ENCODE measurements at places on chromosomes 5 and 9.

GRCh38 chr5:10759111-10759510, 1.9 kb downstream of the DAP start:
- DNase-seq, result no peak

DNA sequence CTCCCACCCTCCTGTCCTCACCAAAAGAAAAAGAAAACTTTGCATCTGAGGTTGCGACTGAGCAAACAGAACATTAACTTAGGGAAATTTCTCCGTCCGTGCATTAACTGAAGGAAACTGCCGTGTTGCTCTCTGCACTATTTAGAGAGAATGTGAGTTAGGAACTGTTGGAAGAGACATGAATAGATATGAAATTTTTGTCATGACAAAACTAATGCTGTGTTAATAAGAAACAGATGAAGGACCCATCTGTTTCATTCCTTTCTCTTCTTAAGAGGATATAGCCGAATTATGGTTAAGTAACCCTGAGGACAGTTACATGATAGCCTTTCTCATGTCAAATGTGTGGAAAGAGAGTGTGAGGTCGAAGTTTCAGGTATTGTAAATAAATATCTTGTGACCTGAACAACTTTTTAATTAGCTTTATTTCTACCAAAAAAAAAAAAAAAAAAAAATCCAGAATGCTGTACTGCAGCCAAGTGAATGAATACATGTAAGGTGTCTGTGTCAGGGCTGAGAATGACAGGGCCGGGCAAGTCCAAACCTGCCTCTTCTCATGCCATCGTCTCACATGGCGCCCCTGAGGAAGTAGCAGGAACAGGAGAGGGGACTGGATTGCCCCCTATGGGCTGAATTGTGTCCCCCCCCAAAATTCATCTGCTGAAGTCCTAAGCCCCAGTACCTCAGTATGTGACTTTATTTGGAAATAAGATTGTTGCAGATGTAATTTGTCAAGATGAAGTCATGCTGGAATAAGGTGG, 35.6 kb upstream of the ANKRD33B start:
- peak; percentile 89 for DNase-seq

DNA sequence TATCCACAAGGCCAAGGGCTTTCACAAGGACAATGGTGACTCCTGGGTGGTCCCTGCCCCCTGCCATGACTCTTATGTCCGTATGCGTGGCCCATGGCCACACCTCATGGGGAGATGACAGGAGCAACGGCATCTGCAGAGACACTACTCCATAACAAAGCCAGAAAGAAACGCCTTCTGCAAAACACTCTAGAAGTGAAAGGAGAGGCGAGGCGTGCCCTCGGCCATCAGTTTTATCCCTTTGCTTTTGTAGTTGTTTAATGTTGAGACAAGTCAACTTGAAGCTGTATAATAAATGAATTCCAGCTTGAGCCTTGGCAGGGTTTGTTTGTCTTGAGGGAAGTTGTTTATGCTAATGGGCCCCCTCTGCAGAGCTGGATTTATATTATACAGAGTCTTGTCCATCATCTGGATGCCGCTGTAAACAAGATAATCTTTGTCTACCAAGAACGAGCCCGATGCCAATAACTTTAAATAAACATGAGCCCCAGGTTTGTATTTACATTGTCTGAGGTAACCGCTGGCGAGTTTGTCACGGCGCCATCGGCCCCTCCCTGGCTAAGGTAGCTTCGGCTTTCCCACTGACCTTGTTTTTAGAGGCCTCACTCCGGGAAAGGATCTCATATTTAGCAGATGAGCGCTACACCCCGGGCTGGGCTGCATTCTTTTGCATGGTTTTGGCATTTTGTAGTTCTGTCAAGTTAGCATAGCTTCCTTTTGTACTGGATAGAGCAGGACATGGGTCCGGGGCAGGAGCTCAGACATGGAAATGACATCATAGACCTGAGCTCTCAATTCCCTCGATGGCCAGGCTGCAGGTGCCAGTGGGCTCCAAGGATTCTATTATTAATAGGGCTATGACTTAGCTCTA, 165.3 kb downstream of the ERCC6L2 start:
- DNase-seq, result no peak

DNA sequence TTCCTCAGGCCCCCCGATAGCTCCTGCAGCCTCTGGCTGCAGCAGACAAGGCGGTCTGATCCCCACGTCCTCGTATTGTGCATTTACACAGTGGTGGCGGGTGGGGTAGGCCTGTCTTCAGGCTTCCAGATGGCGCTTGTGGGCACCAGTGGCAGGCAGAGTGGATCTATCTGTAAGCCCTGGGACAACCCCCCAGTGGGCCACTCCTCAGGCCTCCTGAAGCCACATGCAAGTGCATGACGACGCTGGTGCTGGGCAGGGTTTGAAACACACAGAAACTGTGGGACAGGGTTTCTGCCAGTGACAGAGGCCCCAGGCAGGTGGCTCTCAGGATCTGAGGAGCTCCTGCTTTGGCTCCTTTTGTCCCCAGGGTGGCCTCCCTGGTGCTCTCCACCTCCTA, 42.0 kb downstream of the SLF1 start:
- peak; percentile 56 for DNase-seq

- peak; percentile 94 for DNase-seq
Observed at GRCh38 chr5:67010684-67011409, 185.8 kb downstream of the CD180 start.

GRCh38 chr5:92106808-92107207, 723.7 kb upstream of the ARRDC3 start:
- DNase-seq, result no peak

DNA sequence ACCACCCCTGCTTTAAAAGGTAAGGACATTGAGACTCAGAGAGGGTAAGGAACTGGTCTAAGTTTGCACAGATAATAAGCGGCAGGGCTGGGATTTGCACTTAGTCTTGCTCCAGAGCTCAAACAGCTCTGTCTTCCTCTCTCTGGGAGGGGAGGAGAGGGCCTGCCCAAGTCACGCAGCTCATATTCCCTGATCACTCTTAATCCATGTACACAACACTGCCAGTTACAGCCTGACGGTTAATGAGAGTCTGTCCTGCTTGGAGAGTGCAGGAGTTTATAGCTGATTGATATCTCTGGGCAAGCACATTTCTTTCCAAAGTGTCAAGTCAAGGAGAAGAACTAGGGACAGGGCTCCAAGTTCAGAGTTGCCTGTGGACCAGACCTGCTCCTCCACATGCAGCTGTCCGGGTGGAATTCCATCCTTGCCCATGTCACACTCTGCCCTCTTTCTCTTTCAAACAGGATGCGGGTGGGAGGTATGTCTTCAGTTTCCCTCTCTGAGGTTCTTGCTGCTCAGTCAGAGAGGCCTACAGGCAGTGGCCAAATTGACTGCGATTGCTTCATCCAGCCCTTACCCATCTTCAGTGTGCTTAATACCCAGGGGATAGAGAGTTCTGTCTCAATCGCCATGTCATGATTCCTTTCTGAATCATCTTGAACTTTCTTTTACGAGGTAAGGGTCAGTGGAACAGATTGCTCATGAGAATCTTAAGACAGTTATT, 54.5 kb downstream of the GALNT12 start:
- DNase-seq, result no peak

DNA sequence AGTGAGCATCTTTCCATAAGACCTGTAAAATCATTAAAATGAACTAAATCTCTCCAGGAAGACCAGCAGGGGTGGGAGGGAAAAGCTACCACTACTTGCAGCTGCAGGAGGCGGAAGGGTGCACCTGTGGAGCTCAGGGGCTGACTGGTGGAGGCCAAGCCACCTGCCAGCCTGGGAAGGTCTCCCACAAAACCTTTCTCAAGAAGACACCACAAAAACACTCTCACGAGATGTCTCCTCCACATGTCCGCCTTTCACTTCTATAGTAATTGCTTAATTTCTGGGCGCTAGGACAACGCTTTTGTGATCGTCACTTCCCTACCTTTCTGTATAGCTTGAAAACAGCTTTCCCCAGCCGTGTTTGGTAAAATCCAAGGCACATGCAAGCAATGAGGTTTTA, 114.4 kb downstream of the ROR2 start:
- DNase-seq, result no peak

DNA sequence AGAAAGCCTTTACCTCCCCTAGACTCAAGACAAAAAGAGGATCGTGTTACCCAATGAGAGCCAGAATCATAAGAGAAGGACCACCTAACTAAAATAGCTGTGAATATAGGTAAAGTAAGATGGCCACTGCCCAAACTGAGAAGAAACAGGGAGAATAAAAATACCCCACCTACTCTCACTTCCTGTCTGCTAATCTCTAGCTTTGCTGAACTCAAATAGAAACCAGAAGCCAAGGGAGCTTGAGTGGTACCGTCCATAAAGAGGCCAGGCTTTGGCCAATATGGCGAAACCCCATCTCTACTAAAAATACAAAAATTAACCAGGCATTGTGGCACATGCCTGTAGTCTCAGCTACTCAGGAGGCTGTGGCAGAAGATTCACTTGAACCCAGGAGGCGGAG, 123.0 kb upstream of the FST start:
- DNase-seq, result no peak

DNA sequence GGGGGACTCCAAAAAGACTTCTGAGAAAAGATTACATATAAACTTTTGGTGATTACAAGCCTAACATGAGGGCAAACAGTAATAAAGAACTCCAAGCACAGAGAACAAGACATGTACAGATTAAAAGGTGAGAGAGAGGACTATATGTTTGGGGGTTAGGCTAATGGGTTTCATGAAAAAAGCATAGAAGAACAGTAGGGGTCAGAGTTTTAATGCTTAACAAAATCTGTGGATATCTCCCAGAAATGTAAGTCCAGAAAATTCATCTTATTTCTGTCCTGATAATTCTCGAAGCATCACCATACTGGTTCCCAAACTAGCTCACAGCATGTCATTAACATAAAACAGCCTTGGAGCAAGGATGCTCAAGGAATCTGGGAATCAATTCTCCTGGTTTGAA, 137.2 kb downstream of the ARRDC3 start:
- no peak for DNase-seq

GRCh38 chr5:177389241-177390169, 5.3 kb downstream of the SLC34A1 start:
- DNase-seq, result peak; percentile 93

- DNase-seq, result no peak
Observed at GRCh38 chr9:70093944-70094343, 50.3 kb downstream of the MAMDC2 start.

DNA sequence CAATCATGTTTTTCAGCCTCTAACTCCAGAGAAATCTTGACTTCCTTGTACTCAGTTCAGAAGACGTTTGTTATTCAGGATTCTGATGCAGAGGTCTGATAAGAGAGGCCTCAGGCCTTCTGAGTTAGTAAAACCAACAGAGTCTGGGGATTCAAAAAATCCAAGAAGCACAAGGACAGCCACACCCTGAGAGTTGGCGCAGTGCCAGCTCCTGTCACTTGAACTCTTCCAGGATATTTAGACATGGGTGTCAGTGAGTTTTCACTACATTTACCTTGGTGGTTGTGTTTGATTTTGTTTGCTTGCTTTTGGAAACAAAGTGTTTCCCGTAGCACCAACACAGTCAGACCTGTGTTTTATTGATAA, 41.6 kb upstream of the PDE8B start:
- DNase-seq, result no peak

DNA sequence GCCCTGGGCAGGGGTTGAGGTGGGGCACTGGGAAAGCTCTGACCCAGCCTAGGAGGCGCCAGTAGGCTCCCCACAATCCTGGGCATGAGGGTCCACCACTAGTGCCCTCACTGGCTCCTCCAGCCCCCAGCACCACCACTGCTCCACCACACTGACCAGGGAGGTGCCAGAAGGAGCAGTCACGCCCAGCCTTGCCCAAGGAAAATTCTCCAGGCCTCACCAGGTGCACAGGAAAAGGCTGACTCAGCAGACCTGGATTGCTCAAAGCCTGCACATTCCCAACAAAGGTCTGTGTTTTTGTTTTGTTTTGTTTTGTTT, 62.9 kb downstream of the ZNF354C start:
- peak; percentile 54 for DNase-seq

DNA sequence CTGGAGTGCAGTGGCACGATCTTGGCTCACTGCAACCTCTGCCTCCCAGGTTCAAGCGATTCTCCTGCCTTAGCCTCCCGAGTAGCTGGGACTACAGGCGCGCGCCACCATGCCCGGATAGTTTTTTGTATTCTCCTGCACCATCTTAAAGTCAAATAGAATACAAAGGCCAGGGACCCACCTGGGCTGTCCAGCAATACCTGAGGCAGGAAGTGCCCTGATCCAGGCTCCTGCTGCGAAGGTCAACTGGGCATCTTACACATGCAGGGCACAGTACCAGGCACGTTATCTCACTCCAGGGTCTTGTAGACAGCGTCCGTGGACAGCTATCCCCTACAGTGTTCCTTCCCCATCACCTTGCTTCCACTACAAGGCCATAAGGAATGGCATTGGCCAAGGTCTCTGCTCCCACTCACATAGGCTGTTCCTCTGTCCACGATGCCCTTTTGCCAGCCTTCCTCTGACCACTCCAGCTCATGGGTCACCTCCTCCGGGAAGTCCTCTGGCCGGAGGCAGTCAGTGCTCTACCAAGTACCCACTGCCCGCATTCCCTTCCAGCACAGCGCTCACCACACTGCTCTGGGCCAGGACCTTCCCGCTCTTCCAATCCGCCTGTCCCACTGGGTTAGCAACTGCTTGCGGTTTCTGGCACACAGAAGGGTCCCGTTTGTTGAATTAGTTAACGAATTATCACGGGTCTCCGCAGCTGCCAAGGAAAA, 978 bp downstream of the P4HA2 start:
- peak; percentile 53 for DNase-seq

DNA sequence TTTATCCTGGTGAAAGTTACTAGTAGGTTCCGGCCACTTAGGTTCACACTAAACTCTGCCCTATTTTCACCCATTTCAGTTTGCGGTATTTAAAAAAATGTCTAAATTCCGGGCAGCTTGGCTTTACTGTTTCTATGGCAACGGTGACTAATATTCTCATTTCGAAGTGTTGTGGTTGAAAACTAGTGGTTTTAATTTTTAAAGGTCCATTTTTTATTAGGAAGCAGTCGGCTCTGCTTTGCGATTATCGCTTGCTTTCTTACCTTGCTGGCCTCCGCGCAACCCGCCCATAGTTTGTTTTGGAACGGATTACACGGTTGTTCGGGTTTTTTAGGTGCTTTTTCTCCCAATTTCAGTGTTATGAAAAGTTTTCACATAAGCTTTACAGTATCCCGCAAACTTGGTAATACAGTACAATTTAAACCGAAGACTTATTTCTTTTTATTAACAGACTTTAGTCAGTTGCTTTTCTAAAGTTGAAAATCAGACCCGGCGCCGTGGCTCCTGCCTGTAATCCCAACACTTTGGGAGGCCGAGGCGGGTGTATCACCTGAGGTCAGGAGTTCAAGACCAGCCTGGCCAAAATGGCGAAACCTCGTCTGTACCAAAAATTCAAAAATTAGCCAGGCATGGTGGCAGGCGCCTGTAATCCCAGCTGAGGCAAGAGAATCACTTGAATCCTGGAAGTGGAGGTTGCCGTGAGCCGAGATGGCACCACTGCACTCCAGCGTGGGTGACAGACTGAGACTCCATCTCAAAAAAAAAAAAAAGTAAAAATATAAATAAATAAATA, 1.6 kb downstream of the KDM4C start:
- DNase-seq, result no peak

GRCh38 chr9:91724068-91724440, 226.0 kb downstream of the ROR2 start:
- DNase-seq, result no peak

Data from RWPE2 (cell line).